Glutamatergic neuron (in vitro differentiated cells): ENCODE measurements at places on chromosomes 12 and 14.
A peak's percentile ranks its signal among the peaks of the same experiment; 100 is the strongest.

- DNase-seq = no peak
Measured at GRCh38 chr12:119383206-119383605, 48.7 kb downstream of the CCDC60 start.

- DNase-seq = no peak
Measured at GRCh38 chr14:20386276-20386855, 26.9 kb downstream of the TEP1 start.

DNA sequence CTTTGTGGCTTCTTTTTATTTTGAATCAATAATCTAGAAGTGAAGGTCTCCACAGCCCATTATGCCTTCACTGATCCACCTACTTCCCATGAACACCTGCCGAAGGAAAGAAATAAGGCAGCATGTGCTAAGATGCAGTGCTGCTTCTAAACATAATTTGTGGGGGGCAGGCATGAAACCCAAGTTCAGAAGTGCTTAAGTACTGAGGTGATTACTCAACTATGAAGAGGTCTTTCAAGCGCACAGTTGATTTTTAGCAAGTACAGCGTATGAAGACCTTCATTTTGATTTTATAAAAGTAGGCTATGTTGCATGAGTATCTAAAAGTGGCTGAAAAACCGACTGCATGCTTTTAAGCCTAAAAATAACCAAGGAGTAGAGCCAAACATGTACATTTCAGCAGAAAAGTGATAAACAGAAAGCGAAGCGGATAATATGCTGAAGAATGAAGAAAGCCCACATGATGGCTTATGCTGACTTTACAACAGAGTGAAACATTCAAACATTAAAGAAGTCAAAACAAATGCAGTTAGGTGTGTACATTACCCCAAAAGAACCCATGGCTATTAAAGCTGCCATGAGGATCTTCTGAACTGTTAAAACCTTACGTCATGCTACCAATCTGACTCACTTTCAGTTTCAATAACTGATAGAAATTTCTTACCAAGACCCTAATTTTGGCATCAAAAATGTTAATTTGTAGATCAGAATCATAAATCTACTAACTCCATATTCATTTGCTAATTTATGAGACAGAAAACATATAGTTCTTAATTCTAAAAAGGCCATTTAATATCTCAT is 29.3 kb downstream of the KICS2 start:
- no peak for DNase-seq

GRCh38 chr12:20507056-20507455 is 138.7 kb downstream of the PDE3A start:
- no peak for DNase-seq

DNA sequence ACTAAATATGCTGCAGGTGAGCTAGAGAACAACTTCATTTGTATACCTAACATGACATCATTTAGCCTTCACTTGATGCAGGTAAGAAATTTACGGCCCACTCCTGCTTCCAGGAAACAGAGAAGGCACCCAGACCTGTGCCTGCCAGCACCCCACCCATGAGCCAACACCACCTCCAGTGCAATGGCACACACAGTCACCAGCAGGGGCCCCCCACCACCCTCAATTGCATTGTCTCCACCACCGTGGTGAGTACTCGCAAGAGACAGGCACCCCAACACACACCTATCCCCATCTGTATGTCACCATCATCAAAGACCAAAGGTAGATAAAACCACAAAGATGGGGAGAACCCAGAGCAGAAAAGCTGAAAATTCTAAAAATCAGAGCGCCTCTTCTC is 107.6 kb downstream of the KLHL28 start:
- no peak for DNase-seq

- no peak for DNase-seq
Measured at GRCh38 chr14:95770777-95771176, 56.9 kb upstream of the TCL1A start.

- DNase-seq = peak; percentile 75
Measured at GRCh38 chr12:48189331-48190125, 6.1 kb downstream of the CCDC184 start.
